ENCODE measurements at places on chromosomes 13 and 19.

DNA sequence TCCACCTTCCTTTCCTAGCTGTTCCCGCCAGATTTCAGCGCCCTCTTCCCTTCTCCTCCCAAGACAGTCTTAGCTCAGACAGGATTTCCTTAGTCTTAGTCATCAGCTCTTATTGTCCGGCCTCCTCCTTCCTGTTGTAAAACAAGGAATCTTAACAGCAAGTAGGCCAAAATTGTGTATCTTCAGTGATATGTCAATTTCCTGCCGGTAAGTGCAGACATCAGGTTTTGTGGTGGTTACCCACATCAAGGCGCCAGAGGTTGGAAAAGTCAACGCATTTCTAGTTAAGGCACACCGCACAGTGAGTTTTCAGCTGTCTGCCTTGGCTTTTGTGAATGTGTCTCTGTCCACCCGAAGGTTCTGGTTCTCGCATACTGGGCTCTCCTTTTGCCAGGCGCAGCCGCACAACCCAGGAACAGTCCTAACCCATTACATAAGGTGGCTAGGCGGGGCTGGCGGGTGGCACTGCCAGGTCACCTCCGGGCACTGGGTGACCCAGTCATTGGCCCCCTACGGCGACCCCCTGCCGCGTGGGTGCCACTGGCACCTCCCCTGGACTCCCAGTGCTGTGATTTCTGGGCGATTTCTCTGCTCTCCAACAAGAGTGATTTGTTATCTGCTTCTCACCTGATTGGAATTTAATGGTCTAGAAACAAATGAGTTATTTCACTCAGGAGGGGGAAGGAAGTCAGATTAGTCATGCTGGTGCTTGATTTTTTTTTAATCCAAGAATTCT lies 12.9 kb downstream of the COL4A2 start:
- peaks cover 51% of the 10 kb centered on the region for H3K36me3 ChIP-seq
- H3K27ac ChIP-seq = peak overlapping the region; percentile 93
- peak overlapping the region; percentile 22 for H3K4me3 ChIP-seq
- H3K27me3 ChIP-seq = peaks cover 7% of the 10 kb centered on the region

GRCh38 chr13:63041640-63042414 lies 1626.2 kb upstream of the PCDH20 start:
- H3K4me3 ChIP-seq = no peak overlapping the region
- H3K27ac ChIP-seq = no peak overlapping the region
- no peaks in the 10 kb centered on the region for H3K4me1 ChIP-seq
- H3K27me3 ChIP-seq = no peaks in the 10 kb centered on the region

- no peak overlapping the region for H3K4me3 ChIP-seq
- H3K27me3 ChIP-seq = no peaks in the 10 kb centered on the region
- no peaks in the 10 kb centered on the region for H3K4me1 ChIP-seq
- DNase-seq = no peak
- no peaks in the 10 kb centered on the region for H3K36me3 ChIP-seq
These were observed 393.5 kb upstream of the GPC6 start for GRCh38 chr13:92833071-92833470.

DNA sequence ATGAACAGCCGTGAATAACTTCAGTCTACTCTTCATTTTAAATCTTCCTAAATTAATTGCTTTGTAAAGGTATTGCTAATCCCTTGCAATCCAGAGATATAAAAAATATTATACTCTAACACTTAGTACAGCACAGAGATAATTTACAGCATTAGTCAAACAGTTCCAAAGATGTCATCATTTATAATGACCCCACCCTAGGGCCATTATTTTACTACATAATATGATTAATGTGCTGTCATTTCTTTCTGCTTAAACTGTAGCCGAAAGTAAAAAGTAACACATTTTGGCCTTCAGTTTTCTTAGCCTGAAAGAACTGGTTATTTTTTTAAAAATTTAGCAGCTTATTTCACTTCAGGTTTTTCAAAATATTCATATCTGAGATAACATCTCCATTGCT lies 256.3 kb upstream of the RFC3 start:
- DNase-seq = no peak
- no peaks in the 10 kb centered on the region for H3K4me1 ChIP-seq

DNA sequence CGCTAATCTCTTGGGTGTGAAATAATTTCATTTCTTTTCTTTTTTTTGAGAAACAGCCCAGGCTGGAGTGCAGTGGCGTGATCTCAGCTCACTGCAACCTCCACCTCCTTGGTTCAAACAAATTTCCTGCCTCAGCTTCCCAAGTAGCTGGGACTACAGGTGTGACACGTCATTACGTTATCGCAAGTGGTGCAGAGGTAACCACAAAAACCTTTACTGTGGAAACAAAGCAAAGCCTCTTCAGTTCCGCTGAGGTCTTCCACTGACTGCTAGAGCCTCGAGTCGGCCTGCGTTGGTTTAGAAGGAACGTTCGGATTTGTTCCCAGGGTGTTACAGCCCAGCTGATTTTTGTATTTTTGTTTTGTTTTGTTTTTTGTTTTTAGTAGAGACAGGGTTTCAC lies 2.0 kb upstream of the ZNF784 start:
- H3K36me3 ChIP-seq = peaks cover 10% of the 10 kb centered on the region
- H3K4me3 ChIP-seq = no peak overlapping the region
- peaks cover 18% of the 10 kb centered on the region for H3K27me3 ChIP-seq
- DNase-seq = no peak

- no peak overlapping the region for H3K4me3 ChIP-seq
- H3K27me3 ChIP-seq = no peaks in the 10 kb centered on the region
- DNase-seq = no peak
- peak overlapping the region; percentile 57 for H3K27ac ChIP-seq
- H3K4me1 ChIP-seq = peaks cover 11% of the 10 kb centered on the region
- H3K36me3 ChIP-seq = peaks cover 58% of the 10 kb centered on the region
These were observed 14.7 kb downstream of the FGF9 start for GRCh38 chr13:21685485-21686064.

DNA sequence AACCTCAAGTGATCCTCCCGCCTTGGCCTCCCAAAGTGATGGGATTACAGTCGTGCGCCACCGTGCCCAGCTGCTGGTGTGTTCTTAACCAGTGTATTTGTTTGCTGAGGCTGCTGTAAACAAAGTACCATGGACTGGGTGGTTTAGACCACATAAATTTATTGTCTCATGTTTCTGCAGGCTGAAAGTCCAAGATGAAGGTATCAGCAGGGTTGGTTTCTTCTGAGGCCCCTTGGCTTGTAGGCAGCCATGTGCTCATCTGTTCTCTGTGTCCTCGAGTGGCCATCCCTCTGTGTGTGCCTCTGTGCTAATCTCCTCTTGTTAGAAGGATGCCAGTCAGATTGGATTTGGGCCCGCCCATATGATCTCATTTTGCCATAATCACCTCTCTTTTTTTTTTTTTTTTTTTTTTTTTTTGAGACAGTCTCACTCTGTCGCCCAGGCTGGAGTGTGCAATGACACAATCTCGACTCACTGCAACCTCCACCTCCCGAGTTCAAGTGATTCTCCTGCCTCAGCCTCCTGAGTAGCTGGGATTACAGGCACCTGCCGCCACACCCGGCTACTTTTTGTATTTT lies 31.8 kb downstream of the PEX11G start:
- no peak for DNase-seq
- H3K27me3 ChIP-seq = no peaks in the 10 kb centered on the region
- no peak overlapping the region for H3K4me3 ChIP-seq
- no peaks in the 10 kb centered on the region for H3K4me1 ChIP-seq
- H3K36me3 ChIP-seq = peaks cover 77% of the 10 kb centered on the region
- no peak overlapping the region for H3K27ac ChIP-seq

GRCh38 chr13:107076801-107077200 lies 508.9 kb upstream of the ARGLU1 start:
- peaks cover 5% of the 10 kb centered on the region for H3K27me3 ChIP-seq
- H3K4me1 ChIP-seq = no peaks in the 10 kb centered on the region
- no peak for DNase-seq
- H3K27ac ChIP-seq = no peak overlapping the region
- H3K36me3 ChIP-seq = peaks cover 14% of the 10 kb centered on the region
- no peak overlapping the region for H3K4me3 ChIP-seq

- DNase-seq = no peak
- peak overlapping the region; percentile 98 for H3K27ac ChIP-seq
- peaks cover 14% of the 10 kb centered on the region for H3K36me3 ChIP-seq
- H3K4me3 ChIP-seq = no peak overlapping the region
- no peaks in the 10 kb centered on the region for H3K27me3 ChIP-seq
These were observed 1.6 kb downstream of the FAM83E start for GRCh38 chr19:48613024-48613851.

- H3K4me1 ChIP-seq = peaks cover 29% of the 10 kb centered on the region
- no peaks in the 10 kb centered on the region for H3K36me3 ChIP-seq
- H3K27me3 ChIP-seq = peaks cover 9% of the 10 kb centered on the region
- H3K27ac ChIP-seq = no peak overlapping the region
- no peak for DNase-seq
These were observed 10.5 kb downstream of the MAG start for GRCh38 chr19:35302446-35302845.

- H3K4me1 ChIP-seq = peaks cover 49% of the 10 kb centered on the region
- peaks cover 3% of the 10 kb centered on the region for H3K27me3 ChIP-seq
- DNase-seq = no peak
- no peak overlapping the region for H3K27ac ChIP-seq
- peaks cover 35% of the 10 kb centered on the region for H3K36me3 ChIP-seq
These were observed 52.0 kb downstream of the SLC7A1 start for GRCh38 chr13:29543230-29544215.

DNA sequence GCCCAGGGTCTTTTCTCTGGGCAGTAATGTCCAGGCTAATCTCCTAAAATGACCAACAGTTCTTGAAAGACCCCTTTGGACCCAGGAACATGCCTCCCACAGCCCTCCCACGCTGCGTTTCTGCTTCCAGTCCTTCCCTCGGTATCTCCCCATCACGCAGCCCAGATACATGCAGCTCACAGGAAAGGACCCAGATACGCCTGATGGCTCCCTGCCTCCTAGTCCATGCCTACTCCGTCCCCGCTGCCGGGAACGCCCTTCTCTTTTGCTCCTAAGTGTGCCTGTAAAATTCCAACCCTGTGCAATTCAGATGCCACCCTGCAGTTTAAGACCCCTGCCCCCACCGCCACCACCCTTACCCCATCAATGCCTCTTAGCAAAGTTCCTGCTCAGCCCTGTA lies 778 bp downstream of the MUC16 start:
- no peak overlapping the region for H3K4me3 ChIP-seq
- peak overlapping the region; percentile 86 for H3K27ac ChIP-seq
- H3K4me1 ChIP-seq = peaks cover 24% of the 10 kb centered on the region
- no peaks in the 10 kb centered on the region for H3K36me3 ChIP-seq
- no peak for DNase-seq

DNA sequence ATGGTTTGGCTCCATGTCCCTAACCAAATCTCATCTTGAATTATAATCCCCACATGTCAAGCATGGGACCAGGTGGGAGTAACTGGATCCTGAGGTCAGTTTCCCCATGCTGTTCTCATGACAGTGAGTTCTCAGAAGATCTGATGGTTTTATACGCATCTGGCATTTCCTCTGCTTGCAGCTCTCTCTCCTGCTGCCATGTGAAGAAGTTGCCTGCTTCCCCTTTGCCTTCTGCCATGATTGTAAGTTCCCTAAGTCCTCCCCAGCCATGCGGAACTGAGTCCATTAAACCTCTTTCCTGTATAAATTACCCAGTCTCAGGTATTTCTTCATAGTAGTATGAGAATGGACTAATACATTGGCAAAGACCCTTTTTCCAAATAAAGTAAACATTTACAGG lies 96.8 kb downstream of the TSHZ3 start:
- H3K27me3 ChIP-seq = peaks cover 27% of the 10 kb centered on the region
- H3K4me1 ChIP-seq = peaks cover 37% of the 10 kb centered on the region
- no peak overlapping the region for H3K27ac ChIP-seq
- no peak for DNase-seq

GRCh38 chr19:40200341-40201099 lies 9.3 kb downstream of the MAP3K10 start:
- H3K36me3 ChIP-seq = peaks cover 36% of the 10 kb centered on the region
- no peaks in the 10 kb centered on the region for H3K4me1 ChIP-seq
- no peak for DNase-seq
- H3K27me3 ChIP-seq = peaks cover 2% of the 10 kb centered on the region

- DNase-seq = no peak
- H3K27me3 ChIP-seq = peaks cover 4% of the 10 kb centered on the region
- no peak overlapping the region for H3K27ac ChIP-seq
- no peaks in the 10 kb centered on the region for H3K4me1 ChIP-seq
These were observed 8.7 kb downstream of the ZNF71 start for GRCh38 chr19:56603829-56604228.

DNA sequence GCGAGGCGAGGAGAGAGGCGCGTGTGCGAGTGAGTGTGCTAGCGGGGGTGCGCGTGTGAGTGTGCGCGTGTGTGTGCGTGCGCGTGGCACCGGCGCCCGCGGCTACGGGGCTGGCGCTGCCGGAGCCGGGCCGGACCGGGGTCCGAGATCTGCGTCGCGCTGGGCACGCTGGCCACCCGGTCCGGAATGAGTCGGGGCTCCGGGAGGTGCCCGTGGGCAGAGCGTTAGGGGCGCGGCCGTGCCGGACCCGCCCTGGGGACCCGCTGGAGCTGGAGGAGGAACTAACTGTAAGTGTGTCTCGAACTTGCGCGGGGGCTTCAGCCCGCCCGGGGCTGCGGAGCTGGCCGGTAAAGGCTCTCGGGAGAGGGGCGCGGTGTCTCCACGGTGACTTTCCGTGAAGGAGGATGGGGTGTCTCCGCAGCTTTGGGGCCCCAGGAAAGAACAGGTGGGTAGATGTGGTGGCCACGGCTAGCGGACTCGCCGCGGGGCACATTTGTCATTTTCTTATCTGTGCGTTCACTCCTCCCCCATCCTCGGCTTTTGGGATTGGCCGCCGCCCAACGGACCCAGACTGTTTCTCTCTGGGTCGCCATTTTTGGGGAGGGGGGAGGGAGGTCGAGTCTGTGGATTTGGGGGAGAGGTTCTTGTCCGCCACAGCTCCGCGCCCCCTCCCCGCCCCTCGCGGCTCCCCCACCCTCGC lies 10.1 kb upstream of the SOX1 start:
- H3K27ac ChIP-seq = no peak overlapping the region
- H3K4me3 ChIP-seq = no peak overlapping the region
- no peaks in the 10 kb centered on the region for H3K36me3 ChIP-seq
- peaks cover 100% of the 10 kb centered on the region for H3K27me3 ChIP-seq

DNA sequence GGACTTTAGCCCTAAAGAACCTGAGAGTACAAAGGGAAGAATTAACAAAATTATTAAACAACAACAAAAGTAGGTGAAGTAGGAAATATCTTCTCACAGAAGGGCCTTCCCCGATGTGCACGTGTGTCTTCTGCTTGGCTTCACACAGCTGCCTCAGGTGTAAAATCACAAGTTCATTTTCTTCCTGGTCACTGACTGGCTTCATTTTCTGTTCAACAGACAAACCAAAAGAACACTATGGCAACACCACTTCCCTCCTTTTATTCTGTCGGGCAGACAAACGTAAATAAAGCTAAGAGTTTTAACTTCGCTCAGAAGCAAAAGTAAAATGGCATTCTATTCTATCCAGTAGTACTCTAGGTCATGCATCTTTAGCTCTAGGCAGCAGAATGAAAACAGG lies 140.9 kb downstream of the TBC1D4 start:
- H3K27me3 ChIP-seq = peaks cover 6% of the 10 kb centered on the region
- no peaks in the 10 kb centered on the region for H3K4me1 ChIP-seq
- peaks cover 18% of the 10 kb centered on the region for H3K36me3 ChIP-seq
- peak overlapping the region; percentile 65 for H3K27ac ChIP-seq
- DNase-seq = no peak
